Effector memory CD4-positive, alpha-beta T cell (primary cell): ENCODE measurements at places on chromosomes 1 and 21.
A peak's percentile ranks its signal among the peaks of the same experiment; 100 is the strongest.

GRCh38 chr1:241972703-241973369 lies 15.3 kb downstream of the BECN2 start:
- H3K27me3 ChIP-seq = no peaks in the 10 kb centered on the region
- no peak overlapping the region for H3K4me3 ChIP-seq
- no peak for DNase-seq
- H3K27ac ChIP-seq = no peak overlapping the region

DNA sequence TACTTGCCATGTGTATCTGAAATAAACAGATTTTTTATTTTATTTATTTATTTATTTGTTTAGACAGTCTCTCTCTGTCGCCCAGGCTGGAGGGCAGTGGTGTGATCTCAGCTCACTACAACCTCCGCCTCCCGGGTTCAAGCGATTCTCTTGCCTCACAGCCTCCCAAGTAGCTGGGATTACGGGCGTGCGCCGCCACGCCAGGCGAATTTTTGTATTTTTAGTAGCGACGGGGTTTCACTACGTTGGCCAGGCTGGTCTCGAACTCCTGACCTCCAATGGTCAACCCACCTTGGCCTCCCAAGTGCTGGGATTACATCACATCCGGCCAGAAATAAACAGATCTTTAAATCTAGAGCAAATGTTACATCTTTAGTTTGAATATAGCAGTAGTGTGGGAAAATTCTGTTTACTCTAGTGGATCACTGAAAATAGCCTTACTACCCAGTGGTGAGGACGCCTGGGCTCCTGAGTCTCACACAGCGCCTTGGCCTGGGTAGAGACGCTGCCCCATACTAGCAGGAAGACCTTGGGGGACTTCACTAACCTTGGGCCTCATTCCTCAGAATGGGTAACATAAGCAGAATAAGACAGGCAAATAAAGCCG lies 709 bp downstream of the GART start:
- peaks cover 22% of the 10 kb centered on the region for H3K36me3 ChIP-seq
- H3K4me3 ChIP-seq = peak overlapping the region; percentile 82
- H3K27ac ChIP-seq = peak overlapping the region; percentile 99
- DNase-seq = no peak
- no peaks in the 10 kb centered on the region for H3K27me3 ChIP-seq

DNA sequence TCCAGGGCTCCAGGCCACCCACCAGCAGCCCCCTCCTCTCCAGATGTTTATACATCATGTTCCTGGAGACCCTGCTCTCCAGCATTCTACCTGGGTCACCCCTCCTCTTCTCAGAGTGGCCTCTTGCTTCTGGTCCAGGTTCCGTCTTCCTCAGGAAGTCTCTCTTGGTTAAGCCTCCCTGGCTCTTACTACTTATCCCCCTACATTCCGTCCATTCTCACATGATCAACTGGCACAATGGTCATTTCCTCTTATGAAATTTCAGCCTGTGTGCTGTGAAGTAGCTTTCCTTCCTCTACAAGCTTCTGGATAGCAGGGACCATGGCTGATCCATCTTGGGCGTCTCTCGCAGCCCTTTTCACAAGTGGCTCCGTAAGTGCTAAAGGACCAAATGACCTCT lies 33.9 kb upstream of the ATP2B4 start:
- no peaks in the 10 kb centered on the region for H3K36me3 ChIP-seq
- no peak overlapping the region for H3K27ac ChIP-seq
- H3K4me3 ChIP-seq = no peak overlapping the region
- H3K27me3 ChIP-seq = no peaks in the 10 kb centered on the region

DNA sequence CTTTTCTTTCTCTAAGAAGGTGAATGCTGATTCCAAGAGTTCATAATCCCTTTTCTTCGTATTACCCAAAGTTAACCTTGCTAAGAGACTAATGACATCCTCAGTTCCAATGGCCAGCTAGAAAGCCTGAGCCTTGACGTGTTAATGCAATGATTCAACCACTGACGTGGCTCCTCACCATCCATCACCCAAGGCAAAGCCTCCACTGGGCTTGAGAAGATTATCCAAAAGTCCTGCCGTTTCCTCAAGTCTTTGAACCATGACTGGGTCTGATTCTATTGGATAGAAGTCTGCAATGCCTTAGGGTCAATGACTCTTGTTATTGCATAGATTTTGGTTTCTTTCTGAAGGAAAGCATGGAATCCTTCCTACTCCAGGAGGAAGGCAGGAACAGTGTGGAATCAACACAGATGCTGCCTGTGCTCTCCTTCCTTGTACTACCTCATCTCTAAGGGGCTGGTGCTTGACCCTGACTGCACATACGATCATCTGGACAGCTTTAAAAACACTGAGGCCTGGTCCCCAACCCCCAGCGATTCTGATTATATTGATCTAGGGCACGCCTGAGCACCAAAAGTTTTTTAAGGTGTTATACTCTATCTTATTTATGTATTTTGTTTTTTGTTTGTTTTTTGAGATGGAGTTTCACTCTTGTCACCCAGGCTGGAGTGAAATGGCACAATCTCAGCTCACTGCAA lies 69.3 kb upstream of the ANGPTL1 start:
- H3K27ac ChIP-seq = no peak overlapping the region
- H3K27me3 ChIP-seq = no peaks in the 10 kb centered on the region
- H3K4me1 ChIP-seq = no peaks in the 10 kb centered on the region
- no peak overlapping the region for H3K4me3 ChIP-seq
- DNase-seq = no peak

GRCh38 chr1:16082283-16083038 lies 9.0 kb upstream of the FAM131C start:
- DNase-seq = no peak
- no peaks in the 10 kb centered on the region for H3K27me3 ChIP-seq
- H3K27ac ChIP-seq = no peak overlapping the region
- no peak overlapping the region for H3K4me3 ChIP-seq

DNA sequence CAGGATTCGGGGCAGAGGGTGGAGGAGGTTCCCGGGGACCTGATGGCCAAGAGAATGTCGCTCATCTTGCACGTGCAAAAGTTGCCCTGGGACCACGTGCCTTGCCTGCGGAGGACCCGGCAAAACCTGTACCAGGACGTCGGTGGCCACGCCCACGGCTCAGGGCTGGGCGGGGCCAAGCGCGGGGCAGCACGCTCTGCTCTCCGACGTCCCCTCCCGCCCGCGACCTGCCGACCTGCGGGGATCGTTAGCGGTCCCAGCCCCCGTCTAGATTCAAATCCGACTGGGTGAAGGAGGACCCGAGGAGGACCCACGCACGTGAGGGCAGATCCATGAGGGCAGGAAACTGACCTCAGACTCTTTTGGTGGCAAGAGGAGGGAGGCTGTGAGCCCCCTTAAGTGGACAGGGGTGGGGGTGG lies at the start of gene C1orf167:
TSS of gene C1orf167 (plus strand) at position 206 of the 419 bp plus-strand sequence. CDS start 2,208 bp downstream, outside the sequence.
- H3K36me3 ChIP-seq = no peaks in the 10 kb centered on the region
- H3K4me1 ChIP-seq = no peaks in the 10 kb centered on the region
- no peak within 1 kb of the TSS for H3K4me3 ChIP-seq
- H3K27ac ChIP-seq = no peak within 1 kb of the TSS

DNA sequence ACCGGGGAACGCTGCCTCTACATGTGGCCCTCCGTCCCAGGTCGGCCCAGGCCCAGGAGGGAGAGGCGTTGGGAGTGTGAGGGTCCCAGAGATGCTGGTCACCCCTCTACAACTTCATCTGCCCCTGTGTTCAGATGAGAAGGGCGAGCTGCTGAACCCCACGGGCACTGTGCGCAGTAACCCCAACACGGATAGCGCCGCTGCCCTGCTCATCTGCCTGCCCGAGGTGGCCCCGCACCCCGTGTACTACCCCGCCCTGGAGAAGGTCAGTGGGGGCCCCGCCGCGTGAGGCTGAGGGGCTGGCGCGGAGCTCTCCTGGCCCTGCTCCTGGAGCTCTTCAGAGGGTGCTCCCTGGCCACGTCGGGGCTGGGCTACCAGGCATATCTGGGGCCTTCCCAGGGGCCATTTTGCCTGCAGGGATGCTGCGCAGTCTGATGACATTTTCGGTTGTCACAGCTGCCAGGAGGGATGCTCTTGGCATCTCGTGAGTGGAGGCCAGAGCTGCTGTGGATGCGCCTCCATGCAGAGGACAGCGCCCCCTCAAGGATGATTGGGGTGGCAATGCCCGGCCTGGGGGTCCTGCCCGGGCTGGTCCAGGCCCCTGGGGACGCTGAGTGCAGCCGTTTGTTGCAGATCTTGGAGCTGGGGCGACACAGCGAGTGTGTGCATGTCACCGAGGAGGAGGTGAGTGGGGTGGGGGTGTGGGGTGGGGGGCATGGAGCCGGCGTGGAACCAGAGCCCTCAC lies 68.6 kb downstream of the PIK3CD start:
- no peak overlapping the region for H3K4me3 ChIP-seq
- no peaks in the 10 kb centered on the region for H3K27me3 ChIP-seq
- peaks cover 76% of the 10 kb centered on the region for H3K4me1 ChIP-seq
- H3K27ac ChIP-seq = peak overlapping the region; percentile 81

DNA sequence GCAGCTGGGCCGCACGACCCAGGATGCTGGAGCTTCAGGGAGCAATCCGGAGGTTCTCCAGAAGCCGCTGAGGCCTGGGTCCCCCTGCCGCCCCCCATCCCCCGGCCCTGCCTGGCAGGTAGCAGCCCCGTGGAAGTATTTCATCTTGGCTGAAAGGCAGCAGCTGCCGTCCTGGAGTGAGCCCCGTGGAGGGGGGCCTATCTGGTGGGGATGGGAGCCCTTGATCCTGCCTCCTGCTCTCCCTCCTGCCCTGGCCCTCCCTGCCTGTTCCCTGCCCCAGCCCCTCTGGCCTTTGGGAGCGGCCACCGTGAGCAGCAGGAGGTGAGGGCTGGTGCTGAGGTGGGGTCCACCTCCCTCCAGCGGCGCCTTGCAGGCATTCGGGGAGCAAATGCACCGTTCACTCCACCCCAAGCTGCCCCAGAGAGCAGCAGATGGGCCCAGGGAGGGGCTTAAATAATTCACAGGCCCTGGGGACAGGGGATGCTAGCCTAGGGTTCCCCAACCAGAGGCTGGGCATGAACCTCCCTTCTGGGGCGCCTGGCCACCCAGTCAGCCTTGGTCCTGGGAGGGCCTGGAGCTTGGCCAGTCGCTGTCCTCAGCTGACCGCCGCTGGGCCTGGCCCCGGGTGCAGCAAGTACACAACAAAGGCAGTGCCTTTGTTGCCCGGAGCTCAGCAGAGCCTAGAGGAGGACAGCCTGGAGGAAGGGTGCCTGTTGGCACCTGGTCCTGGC lies 23.7 kb upstream of the PLCH2 start:
- H3K27me3 ChIP-seq = no peaks in the 10 kb centered on the region
- no peaks in the 10 kb centered on the region for H3K4me1 ChIP-seq
- DNase-seq = no peak
- H3K36me3 ChIP-seq = no peaks in the 10 kb centered on the region

GRCh38 chr1:15676010-15676409 lies 8.1 kb upstream of the PLEKHM2 start:
- no peak for DNase-seq
- H3K4me1 ChIP-seq = no peaks in the 10 kb centered on the region
- no peaks in the 10 kb centered on the region for H3K27me3 ChIP-seq
- H3K36me3 ChIP-seq = no peaks in the 10 kb centered on the region
- H3K27ac ChIP-seq = no peak overlapping the region

GRCh38 chr1:234683861-234684632 lies 74.1 kb upstream of the IRF2BP2 start:
- no peaks in the 10 kb centered on the region for H3K27me3 ChIP-seq
- no peaks in the 10 kb centered on the region for H3K36me3 ChIP-seq
- DNase-seq = no peak
- no peaks in the 10 kb centered on the region for H3K4me1 ChIP-seq

DNA sequence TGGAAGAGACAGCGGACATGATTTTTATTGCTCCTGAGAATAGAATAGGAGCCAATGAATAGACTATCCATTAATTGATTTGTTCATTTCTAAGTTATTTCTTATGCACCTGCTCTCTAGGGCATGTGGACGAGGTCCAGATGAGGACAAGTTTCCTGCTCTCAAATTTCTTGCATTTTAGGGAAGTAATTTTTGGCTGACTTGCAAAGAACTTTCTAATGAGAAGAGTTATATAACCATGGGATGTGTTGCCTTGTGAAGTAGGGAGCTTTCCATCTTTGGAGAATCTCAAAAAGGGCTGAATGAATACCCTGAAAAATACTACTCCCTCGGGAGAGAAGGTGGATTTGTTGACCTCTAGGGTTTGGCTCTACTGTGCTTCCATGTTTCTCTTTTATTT lies 243.0 kb downstream of the KIF26B start:
- no peak overlapping the region for H3K4me3 ChIP-seq
- H3K36me3 ChIP-seq = no peaks in the 10 kb centered on the region
- DNase-seq = no peak
- no peak overlapping the region for H3K27ac ChIP-seq
- H3K4me1 ChIP-seq = no peaks in the 10 kb centered on the region
- no peaks in the 10 kb centered on the region for H3K27me3 ChIP-seq

DNA sequence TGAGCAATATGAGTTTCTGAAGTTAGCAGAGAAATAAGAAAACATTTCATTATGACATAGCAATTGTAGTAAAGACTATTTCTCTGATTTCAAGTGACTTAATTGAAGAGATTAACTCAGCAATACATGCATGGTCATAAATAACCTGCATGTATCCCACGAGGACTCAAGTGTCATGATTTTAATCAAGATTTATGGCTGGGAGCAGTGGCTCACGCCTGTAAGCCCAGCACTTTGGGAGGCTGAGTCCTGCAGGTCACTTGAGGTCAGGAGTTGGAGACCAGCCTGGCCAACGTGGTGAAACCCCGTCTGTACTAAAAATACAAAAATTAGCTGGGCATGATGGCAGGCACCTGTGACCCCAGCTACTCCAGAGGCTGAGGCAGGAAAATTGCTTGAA lies 311.9 kb upstream of the PLD5 start:
- H3K4me3 ChIP-seq = no peak overlapping the region
- DNase-seq = no peak
- no peaks in the 10 kb centered on the region for H3K36me3 ChIP-seq
- H3K27ac ChIP-seq = no peak overlapping the region
- H3K27me3 ChIP-seq = no peaks in the 10 kb centered on the region

DNA sequence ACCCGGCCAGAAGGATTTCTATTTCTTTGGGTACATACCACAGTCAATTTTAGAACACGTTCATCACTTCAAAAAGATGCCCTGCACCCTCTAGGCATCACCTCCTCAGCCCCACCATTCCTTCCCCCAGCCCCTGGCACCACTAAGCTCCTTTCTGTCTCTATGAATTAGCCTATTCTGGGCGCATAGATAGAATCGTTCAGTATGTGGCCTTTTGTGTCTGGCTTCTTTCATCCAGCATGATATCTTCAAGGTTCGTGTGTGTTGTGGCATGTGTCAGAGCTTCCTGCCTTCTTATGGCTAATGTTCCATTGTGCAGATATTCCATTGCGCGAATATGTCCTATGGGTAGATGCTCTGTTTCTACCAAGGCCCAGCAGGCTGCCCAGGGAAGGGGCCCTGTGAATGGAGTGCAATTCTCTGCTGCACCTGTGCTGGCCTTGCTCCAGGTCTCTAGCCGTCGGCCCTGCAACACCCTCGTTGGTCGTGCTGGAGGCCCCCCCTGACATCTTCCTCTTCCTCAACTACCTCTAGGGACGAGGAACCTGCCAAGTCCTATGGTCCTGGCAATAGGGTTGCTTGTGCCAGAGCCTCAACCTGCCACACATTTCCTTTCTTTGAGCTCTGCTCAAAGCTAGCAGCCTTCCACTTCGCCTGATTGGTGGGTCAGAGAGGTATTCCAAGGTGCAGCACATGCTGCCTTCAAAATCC lies 113.5 kb downstream of the RIPK4 start:
- H3K27ac ChIP-seq = no peak overlapping the region
- H3K27me3 ChIP-seq = no peaks in the 10 kb centered on the region
- no peaks in the 10 kb centered on the region for H3K36me3 ChIP-seq
- DNase-seq = no peak
- H3K4me3 ChIP-seq = no peak overlapping the region
